ENCODE measurements at places on chromosomes 3 and 15.

DNA sequence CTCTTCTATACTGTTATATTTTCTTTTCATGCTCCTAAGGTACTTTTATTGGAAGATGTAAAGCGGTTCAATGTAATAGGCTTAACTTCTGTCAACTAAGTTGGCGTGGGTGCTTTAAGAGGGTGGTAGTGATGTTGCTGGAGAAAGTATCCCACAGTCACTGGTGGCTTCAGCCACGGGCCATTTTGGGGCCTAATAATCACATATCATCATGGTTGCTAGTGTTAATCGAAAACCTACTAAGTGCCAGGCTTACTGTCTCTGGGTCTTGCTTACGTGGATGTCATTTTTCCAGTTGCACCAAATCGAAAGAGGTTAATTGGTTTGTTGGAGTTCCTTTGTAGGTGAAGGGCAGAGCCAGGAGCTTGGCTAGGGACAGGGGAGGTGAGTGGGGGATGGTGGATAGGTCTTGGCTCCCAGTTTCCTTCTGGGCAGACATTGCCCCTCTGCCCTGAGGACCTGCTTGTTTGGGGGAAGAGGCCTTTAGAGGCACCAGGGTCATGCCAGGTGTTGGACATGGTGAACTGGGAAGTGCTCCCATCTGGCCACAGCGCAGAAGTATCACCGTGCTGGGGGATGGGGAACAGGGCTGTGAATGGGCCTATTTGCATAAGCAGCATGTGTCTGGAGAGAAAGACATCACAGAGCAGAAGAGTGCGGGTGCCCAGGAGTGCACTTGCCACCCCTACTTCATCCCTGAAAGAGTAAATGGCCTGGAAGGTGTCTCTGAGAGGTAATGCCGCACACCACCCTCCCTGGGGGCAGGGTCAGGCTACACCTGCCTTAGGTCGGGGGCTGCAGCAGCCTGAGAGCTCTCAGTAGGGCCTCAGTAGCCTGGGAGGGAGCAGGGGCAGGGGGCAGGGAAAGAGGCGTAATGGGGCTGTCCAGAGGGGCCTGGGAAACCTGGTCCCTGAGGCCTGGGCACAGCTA is 62.4 kb upstream of the POLG start:
- no peak for DNase-seq

- DNase-seq: no peak
These were observed 16.5 kb upstream of the LAMP3 start for GRCh38 chr3:183178833-183179549.

DNA sequence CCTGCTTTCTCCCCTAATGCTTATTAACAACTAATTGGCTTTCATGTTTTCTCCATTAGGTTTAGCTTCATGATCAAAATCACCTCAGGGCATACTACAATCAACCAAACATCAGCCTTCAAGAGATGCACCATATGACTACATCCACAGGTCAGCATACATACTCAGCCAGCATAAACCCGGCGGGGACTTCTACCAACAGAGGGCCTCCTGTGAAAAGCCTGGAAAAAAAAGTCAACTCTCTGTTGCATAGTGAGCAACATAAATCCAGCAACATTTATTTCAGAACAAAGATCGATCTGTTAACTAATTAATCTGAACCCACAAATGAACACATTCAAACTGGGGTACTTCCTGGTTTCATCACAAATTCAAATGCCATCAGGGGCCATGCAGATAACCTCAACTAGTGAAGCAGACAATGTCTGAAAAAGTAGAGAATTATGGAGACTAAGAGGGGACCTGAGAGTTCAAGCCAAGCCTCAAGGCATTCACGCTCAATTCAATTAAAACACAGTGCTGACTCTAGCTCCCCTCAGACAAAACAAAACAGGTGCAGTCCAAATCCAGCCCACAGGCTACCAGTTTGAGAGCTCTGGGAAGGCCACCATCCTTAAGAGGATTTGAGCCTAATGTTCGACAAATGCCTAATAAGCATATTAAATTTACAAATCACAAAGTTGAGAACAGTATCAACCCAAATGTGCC is 124.5 kb downstream of the MAGI1 start:
- DNase-seq: no peak

GRCh38 chr3:94593526-94594150 is 530.8 kb downstream of the NSUN3 start:
- no peak for DNase-seq
